ENCODE measurements at places on chromosomes 2 and 18.

DNA sequence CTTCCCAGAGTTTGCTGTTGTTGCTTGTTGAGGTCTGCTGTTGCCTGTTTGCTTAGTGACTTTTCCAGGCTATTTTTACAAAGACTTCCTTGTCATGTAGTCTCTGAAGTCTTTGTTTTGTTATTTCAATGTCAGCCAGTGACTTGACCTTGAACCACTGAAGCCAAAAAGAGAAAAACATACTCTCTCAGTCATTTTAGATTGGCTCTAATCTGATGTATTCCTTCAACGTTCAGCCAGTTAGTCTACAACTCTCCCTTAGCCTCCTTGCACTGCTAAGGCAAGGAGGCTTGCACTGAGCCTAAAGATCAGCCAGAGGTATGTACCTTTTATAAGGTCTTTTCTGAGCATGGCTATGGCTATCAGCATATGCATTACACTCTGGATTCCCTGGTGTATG lies 27.9 kb downstream of the KIAA1328 start:
- no peak for DNase-seq

- no peak for DNase-seq
Measured at GRCh38 chr18:77140439-77141109, 8.0 kb upstream of the MBP start.

DNA sequence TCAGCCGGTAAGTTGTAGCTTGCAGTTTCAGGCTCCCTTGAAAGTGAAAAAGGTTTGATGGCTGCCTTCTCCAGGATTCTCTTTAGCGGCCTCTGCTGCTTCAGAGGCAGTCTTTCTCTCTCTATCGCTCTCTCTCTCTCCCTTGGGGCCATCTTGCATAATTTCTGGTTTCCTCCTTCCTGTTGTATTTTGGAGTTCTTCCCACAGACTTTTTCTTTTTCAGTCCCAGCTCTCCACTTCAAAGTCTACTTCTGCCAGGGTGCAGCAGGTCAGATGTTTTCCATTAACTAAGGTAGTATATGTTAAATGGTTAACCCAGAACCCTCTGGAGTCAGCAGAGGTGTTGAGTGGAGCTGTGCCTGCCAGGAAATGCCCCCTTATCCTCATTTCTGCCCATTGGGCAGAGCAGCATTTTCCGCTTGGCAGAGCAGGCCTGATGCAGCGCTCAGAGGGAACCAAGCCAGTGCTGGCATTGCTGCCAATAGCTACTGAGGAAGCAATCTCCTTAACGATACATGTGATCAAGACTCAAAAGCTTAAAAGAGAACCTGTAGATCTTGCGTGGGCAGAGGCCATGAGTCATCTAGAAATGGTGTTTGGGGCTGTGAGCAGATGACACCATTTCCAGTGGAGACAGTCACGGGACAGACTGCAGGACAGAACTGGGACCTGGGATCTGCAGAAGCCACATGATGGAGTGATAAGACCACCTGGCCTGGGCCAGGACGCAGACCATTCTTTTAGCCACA lies 20.8 kb downstream of the DBI start:
- no peak for DNase-seq

- no peak for DNase-seq
Measured at GRCh38 chr2:197249381-197250083, 61.0 kb downstream of the ANKRD44 start.

DNA sequence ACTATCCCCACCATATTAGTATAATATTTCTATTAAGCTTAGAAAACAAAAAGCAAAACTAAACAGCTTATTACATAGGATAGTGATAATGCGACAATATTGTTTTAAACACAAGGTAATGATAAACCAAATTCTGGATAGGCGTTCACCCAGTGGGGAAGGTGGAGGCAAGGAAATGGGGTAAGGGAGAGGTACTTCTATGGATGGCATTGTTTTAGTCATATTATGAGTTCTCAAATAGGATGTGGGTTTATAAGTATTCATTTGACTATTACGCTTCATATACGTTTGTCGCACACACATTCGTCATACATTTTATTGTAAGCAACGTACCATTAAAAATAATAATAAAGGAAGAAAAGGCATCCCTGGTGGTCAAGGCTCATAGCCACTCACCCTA lies 88.8 kb upstream of the DNMT3A start:
- no peak for DNase-seq

DNA sequence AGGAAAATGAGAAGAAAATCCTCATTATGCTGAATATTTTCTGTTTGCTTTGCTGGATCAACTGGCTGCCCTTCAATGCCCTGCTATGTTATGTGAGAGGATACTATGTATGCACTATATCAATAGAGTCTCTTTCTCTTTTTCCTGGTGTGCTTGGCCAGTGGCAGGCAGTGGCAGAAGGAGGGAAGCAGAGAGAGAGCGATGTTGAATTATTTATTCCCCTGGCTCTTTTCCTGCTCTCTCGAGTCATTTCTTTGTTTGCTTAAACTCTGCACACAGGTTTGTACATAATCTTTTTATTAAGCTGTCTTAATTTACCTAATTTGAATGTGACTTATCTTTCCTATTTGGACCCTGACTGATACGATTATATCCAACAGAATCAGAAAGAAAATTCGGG lies 1727.3 kb downstream of the SUCLG1 start:
- DNase-seq = no peak

All from BJ (cell line).